ENCODE measurements at places on chromosomes 12 and 14. TPM values are rescaled to one million over a fixed set of nuclear protein-coding genes. Genes with fewer than 3 reads are reported as not detected.

GRCh38 chr12:7019043-7019569 is 830 bp upstream of the LPCAT3 start:
- DNase-seq, result no peak

The OTUB2 gene
- total RNA-seq, result 1.1 TPM

The SERPINA12 gene
- not detected for total RNA-seq

GRCh38 chr12:101957252-101957959 is 80.0 kb downstream of the DRAM1 start:
- DNase-seq, result no peak

DNA sequence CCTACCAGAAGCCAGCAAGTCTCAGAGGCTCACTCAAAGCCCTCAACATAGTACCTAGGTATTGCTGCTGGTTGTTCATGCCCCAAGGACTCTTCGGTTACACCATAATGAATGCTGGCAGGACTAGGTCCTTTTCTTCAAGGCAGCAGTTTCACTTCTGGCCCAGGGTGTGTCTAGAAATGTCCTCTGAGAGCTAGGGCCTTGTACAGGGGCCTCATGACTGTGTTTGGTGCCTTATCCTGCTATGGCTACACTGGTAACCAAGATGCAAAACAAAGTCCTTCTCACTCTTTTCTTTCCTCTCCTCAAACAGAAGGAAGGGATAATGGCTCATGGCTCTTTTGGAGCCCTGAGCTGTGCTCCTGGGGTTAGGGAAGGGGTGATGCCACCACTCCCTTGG is 15.2 kb upstream of the PTPRO start:
- DNase-seq, result no peak

GRCh38 chr12:42342028-42342427 is 16.1 kb downstream of the PPHLN1 start:
- DNase-seq, result no peak

GRCh38 chr12:81222846-81223592 is 145.1 kb downstream of the ACSS3 start:
- no peak for DNase-seq

DNA sequence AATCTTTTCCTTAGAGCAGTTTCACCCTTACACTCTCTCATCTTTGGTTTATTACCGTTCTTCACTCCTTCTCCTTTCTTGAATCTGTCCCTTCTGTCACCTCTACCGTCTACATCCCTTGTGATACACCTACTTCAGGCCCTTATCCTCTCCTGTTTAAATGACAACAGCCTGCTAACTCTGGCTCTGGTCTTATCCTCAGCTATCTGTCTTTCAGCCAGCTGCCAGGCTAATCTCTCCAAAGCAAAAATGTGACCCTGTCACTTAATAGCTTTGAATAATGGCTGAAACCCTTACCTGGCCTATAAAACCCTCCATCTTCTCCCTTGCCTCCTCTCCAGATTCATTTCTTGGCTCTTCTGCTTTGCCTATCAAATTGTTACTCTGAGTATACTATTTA is 32.3 kb downstream of the BEST3 start:
- DNase-seq, result no peak

GRCh38 chr14:65167072-65167645 is 64.8 kb upstream of the MAX start:
- DNase-seq, result no peak

The RHOJ gene
- not detected for total RNA-seq

The MYO1H gene
- not detected for total RNA-seq

The ARL6IP4 gene
- total RNA-seq, result 192 TPM

DNA sequence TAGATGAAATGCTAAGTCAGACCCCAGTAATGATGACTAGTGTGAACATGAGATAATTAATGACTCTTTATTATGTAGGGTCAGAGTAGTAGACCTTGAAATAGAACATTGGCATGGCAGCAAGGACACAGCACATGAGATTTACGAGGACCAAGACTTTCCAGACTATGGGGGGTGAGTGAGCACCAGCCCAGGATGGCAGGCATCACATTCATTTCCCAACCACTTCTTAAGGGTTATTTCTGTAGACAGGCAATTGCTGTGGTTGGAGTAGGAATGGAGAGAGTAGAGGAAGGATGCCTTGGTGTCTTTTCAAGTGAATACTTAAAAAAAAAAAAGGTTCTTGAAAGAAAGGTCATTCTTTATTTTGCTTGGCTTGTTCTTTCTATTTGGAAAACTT is 189.4 kb upstream of the DYRK2 start:
- peak; percentile 54 for DNase-seq

All from myocyte (in vitro differentiated cells).